Colonic mucosa (tissue), 4 donors: ENCODE measurements at places on chromosomes 3 and 15.

DNA sequence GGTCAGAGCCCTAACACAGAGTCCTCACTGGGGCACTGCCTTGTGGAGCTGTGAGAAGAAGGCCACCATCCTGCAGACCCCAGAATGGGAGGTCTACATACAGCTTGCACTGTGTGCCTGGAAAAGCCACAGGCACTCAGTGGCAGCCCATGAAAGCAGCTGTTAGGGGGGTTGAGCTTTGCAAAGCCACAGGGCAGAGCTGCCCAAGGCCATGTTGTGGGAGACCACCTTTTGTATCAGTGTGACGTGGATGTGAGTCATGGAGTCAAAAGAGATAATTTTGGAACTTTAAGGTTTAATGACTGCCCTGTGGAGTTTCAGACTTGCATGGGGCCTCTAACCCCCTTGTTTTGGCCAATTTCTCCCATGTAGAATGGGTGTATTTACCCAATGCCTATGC lies 52.9 kb upstream of the TPRG1 start:
- DNase-seq = no peak

GRCh38 chr15:79432345-79433275 lies 474 bp downstream of the MINAR1 start:
- DNase-seq = no peak

DNA sequence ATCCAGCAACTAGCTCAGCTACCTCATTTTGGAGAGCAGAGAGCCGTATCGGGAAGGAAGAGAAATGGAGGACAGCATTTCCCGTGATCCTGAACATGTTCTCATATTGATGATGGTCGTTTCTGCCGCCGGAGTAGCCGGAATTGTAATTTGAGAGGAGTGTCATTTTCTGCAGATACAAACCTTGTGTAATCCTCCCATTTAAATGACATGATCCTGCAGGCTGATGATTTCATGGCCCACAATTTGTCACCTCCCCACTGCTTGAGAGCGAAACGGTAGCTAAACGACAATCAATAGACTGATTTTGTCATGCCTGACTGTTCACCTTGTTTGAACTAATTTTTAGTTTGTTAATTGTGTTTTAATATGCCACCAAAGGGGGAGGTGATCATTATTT lies 126.5 kb upstream of the CNTN6 start:
- no peak for DNase-seq

- no peak for DNase-seq
These were observed 32.6 kb downstream of the BBX start for GRCh38 chr3:107555359-107555758.

GRCh38 chr15:75843678-75844581 lies 683 bp downstream of the UBE2Q2 start:
- peak; percentile 77 for DNase-seq

DNA sequence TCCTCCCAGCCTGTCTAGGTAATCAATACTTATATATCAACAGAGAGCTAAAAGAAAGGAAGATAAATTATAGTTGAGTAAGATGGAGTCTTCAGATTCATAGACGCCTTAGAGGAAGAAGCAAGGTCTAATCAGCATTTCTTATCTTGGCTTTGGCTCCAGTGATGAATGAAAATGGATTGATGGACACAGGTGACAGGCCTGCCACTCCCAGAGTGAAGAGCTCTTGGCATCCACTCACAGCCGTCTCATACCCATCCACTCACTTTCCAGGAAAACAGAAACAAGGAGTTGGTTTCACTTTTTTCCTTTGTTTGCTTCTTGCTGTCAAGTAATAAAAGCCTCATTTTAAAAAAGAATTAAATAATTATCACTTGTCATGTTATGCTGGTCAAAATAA lies 168.2 kb downstream of the MFSD1 start:
- no peak for DNase-seq

DNA sequence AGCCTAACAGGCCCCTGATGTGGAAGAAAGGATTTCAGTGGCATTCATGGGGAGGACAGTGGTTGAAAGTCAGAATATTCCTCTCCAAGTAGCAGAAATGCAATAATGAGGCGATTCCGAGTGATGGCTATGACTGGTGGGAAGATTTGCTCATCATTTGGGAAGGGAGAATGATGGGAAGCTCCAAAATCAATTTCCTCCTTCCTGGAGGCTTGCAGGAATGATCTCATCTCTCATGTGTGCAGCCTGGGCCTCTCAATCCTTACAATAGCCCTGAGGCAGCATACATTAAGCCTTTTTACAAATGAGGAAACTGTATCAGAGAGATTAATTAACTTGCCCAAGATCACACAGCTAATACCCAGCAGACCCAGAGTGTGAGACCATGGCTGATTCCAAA lies 58.7 kb downstream of the BOC start:
- DNase-seq = no peak

GRCh38 chr3:45362161-45362560 lies 26.2 kb upstream of the LARS2 start:
- no peak for DNase-seq

- DNase-seq = no peak
These were observed 257.2 kb downstream of the RBMS3 start for GRCh38 chr3:29537889-29538609.

DNA sequence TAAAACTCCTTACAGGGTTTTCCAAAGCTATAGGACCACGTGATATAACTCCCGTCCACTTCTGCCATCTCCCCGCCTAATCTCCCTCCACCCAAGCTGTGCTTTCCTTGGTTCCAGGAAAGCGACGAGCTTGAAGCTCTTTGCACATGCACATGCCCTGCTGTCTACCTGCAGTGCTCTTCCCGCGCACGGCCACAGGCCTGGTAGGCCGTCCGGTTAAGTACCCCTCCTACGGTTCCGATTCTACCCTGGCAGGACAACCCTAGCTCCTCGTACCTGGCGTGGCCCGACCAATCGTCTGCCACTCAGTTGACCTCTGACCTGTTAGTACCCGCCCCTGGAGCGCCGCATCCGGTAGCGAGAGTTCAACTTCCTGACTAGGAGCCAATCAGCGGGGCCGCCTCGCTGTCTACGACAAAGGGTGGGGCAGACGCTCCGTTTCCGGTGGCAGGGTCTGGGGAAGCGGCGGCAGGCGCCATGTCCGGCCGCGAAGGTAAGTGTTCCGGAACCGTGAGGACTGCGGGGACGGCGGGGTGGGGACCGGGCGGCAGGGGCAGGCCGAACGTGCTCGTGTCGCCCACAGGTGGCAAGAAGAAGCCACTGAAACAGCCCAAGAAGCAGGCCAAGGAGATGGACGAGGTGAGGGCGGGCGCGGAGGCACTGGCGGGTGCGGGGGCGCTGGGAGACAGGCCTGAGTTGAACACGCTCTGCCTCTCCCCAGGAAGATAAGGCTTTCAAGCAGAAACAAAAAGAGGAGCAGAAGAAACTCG lies at the start of the genes CCDC51 and TMA7:
TSS of gene CCDC51 (minus strand) at position 300 of the 770 bp plus-strand sequence. CDS start 4,991 bp downstream, outside the sequence.
TSS of gene TMA7 (plus strand) at position 438 of the 770 bp plus-strand sequence. CDS start at position 478, 40 bp downstream.
- DNase-seq = peak; percentile 99

- DNase-seq = peak; percentile 38
These were observed 71.2 kb downstream of the RORA start for GRCh38 chr15:61157933-61158332.

- DNase-seq = no peak
These were observed 2.7 kb downstream of the PAK6 start for GRCh38 chr15:40241269-40242212.

GRCh38 chr3:40847551-40847992 lies 322.8 kb downstream of the ZNF621 start:
- no peak for DNase-seq

DNA sequence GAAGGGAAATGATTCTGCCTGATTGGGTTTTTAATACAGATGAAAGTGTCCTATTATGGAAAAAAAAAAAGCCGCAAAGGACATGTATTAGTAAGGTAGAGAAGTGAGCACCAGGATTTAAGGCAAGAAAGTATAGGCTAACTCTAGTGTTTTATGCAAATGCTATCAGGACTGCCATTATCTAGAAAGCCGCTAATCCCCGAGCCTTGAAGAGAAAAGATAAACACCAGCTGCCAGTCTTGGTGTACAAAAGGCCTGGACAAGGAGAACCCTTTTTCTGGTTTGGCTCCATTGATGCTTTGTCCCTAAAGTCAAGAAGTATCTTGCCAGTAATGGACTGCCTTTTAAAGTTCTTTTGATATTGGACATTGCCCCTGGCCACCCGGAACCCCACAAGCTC lies 8.6 kb upstream of the TRIM59 start:
- no peak for DNase-seq

GRCh38 chr3:15667484-15667883 lies 65.9 kb downstream of the BTD start:
- DNase-seq = no peak

DNA sequence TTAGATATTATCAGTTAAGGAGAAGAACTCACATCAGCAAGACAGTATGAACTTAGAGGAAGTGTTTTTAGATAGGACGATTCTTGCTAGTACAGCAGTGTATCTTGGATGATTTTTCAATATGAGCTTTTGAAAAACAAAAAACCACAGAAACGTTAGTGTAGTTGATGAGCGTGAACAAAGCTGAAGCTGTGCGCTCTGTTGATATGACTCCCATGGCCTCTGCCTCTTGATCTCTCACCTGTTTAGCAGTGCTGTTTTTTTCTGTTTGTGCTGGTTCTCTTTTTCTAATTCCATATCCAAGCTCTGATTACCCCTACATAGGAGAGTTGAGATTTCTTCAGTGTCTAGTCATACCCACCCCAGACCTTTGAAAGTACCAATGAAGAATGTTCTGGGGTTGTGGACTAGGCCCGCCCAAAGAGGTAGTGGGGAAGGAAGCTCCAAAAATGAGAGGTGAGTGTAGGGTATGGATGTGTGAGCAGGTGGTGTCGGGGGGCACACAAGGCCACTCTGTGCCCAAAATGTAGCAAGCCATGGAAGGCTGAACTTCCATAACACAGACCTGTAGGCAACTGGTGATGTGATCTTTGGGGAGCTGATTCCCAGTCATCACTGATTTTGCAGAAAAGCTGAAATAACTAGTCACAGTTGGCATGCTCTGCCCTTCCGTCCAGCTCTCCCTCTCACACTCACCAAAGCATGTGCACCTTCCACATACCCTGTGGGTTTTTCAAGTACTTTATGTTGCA lies 20.0 kb upstream of the CMTM7 start:
- DNase-seq = no peak

- no peak for DNase-seq
These were observed 234.5 kb upstream of the ICE2 start for GRCh38 chr15:60713119-60714084.

DNA sequence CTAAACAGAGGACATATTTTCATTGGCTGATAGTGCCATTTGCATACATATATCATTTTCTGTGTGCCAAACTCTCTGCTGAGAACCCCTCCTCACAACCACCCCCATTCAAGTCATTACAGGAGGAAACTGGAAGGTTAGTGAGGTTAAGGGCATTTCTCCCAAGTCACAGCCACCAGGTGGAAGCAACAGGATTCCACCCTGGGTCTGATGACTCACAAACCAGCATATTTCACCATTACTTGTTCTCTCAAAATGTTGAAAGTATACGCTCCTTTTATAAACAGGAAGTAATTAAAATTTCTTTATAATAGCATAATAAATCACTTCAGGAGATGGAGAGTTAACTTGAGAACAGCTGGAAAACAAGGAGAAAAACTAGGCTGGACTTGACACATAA lies 398.6 kb upstream of the WNT5A start:
- no peak for DNase-seq

DNA sequence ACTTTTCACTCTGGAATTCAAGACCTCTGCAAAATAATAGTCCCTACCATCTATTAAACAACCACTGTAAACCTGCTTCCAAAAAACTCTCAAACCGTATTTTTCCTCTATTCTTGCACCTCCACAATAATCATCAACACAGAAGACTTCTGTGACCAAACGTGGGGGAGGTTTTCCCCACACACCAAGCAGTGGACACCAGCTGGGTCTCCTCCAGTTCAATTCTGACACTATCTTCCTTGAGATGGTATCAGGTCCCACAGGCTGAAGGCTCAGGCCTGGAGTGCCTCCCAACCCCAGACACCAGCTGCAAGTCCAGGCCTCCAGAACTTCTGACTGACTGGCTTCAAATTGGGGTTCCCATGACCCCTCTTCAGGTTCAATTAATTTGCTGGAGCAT lies 89.6 kb upstream of the RAP2B start:
- no peak for DNase-seq

GRCh38 chr3:129051871-129052340 lies 8.7 kb upstream of the GP9 start:
- peak; percentile 60 for DNase-seq

- DNase-seq = no peak
These were observed 318.2 kb upstream of the KCNH8 start for GRCh38 chr3:18830087-18830486.

DNA sequence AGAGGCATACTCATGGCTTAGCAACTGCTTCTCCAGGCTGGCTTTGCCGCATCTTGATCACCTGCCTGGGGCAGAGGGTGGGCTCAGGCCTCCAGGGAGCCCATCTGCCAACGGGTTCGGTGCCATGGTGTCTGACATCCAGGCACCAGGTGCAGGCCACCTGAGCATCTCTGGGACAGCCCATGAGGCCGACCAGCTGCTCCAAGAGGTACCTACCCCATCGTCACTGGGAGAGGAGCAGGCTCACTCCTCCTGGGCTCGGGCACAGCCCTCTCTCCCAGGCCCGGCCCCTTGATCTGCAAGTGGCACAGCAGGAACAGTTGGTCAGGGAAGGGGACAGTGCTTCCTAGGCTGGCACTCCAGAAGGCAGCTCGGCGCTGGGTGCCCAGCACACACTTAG lies 21.9 kb downstream of the TPRA1 start:
- no peak for DNase-seq

DNA sequence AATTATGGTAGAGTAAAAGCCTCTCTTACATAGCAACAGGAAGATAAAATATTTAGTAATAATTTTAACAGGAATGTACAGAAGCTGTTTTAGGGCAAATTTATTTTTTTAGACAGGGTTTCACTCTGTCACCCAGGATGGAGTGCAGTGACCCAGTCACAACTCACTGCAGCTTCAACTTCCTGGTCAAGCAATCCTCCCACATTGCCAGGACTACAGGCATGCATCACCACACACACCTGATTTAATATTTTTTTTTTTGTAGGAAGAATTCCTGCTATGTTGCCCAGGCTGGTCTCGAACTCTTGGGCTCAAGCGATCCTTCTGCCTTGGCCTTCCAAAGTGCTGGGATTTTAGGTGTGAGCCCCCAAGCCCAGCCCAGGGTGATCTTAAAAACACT lies 61.1 kb downstream of the PCCB start:
- no peak for DNase-seq

GRCh38 chr15:74893627-74894026 lies 3.8 kb downstream of the MPI start:
- no peak for DNase-seq

DNA sequence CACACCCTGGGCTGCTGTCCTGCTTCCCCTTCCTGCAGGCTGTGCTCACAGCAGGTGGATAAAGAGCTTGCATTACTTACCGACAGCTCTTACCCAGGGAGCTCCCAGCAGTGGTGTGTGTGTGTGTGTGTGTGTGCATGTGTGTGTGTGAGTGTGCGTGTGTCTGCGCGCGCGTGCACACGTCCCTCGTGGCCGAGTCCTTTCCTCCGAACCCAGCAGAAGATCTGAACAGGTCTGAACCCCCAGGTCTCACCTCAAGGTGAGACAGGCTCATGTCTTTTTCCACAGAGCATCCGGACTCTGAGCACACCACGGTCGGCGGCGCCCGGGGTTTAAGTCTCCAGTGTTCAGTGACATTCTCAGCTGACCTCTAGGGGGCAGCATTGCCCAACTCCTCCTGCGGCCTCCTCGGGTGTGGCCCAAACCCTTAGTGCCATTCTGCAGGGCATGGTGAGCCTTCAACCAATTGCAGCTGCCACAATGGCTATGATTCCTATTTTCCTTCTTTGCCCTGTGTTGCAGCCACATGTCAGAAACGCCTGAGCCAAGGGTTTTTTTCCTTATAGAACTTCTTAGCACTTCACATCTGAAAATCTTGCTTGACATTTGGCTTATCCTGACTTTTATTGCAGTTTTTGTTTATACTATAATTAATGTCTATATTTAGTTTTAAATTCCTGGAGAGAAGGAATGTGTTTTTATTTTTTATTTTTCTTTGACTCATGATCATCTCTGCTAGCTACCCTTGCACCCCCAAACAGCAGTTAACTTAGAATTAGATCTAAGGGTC lies 64.1 kb upstream of the KLHL25 start:
- peak; percentile 81 for DNase-seq
